ENCODE measurements at places on chromosomes 11 and 22.

- no peak for DNase-seq
Measured at GRCh38 chr11:77705876-77706579, 68.4 kb upstream of the CLNS1A start.

- DNase-seq: no peak
Measured at GRCh38 chr11:37282367-37282766, 684.3 kb upstream of the RAG2 start.

GRCh38 chr22:28855355-28856094 lies 27.8 kb upstream of the ZNRF3 start:
- peak; percentile 66 for DNase-seq

DNA sequence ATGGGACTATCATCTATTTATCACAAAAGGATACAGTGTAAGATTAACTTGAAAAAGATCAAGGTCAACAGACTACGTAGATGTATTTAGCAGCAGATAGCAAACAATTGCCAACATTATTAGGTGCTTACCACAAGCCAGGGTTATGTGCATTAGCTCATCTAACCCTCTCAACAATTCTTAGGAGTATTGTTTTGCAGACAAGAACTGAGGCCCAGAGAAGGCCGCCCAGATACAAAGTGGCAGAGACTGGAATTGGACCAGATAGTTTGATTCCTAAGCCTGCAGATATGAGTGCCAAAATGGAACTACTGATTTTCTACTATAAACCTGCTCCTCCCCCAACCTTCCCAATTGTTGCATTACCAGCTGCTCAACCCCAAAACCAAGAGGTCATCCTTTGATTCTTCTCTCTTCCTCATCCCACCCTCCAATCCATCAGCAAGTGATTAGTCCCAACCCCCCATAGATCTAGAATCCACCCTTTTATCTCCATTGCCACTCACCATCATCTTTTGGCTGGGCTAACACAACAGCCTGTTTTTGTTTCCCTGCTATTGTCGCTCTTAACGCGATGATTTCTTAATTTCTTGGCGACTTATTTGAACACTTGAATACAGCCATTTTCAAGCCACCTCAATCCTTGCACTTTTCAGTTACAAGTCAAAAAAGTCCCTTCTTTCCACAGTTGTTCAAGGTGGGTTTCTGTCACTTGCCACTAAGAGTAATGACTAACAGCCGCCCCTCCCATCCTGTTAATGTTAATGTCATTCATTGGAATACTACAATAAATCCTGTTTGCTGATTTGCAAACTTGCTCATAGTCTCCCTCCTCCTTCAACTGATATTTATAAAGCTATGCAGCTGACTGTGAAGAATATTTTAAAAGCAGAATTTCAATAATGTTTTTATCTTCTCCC lies 2.7 kb downstream of the TMEM123 start:
- DNase-seq: no peak

- peak; percentile 45 for DNase-seq
Measured at GRCh38 chr11:120186774-120187591, 23.8 kb upstream of the OAF start.

- DNase-seq: no peak
Measured at GRCh38 chr11:1048375-1049070, 12.0 kb upstream of the MUC6 start.

- no peak for DNase-seq
Measured at GRCh38 chr11:112570333-112570732, 309.7 kb upstream of the PLET1 start.

- DNase-seq: peak; percentile 74
Measured at GRCh38 chr11:100930185-100930778, 199.3 kb downstream of the PGR start.

- DNase-seq: no peak
Measured at GRCh38 chr11:123391646-123392348, 38.3 kb upstream of the GRAMD1B start.

GRCh38 chr11:117654281-117655255 lies 142.4 kb downstream of the DSCAML1 start:
- DNase-seq: no peak

DNA sequence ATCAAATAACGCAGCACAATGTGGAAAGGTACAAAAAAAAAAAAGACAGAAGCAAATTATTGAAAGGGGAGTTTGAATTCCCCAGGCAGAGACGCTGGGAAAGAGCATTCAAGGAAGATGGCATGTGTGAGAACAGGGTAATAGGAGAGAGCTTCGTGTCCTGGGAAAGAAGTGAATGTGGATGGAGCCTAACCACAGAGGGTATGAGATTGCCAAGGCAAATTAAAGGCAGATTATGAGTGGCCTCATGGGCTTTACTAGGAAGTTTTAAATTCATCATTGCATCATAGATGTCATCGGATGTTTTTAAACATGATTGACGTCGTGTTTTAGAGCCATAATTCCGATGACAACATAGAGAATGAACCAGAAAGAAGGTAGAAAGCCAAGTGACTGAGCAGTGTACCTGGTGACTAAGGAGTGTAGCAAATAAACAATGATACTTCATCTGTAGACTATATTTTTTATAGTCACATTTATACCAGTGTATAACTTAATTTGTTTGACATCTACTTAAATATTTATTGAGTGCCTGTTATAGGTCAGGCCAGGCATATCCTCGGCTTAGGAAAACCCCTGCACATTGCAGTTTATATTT lies 151.4 kb downstream of the MSANTD4 start:
- DNase-seq: no peak

GRCh38 chr22:32511274-32511673 lies 36.7 kb downstream of the FBXO7 start:
- DNase-seq: no peak

DNA sequence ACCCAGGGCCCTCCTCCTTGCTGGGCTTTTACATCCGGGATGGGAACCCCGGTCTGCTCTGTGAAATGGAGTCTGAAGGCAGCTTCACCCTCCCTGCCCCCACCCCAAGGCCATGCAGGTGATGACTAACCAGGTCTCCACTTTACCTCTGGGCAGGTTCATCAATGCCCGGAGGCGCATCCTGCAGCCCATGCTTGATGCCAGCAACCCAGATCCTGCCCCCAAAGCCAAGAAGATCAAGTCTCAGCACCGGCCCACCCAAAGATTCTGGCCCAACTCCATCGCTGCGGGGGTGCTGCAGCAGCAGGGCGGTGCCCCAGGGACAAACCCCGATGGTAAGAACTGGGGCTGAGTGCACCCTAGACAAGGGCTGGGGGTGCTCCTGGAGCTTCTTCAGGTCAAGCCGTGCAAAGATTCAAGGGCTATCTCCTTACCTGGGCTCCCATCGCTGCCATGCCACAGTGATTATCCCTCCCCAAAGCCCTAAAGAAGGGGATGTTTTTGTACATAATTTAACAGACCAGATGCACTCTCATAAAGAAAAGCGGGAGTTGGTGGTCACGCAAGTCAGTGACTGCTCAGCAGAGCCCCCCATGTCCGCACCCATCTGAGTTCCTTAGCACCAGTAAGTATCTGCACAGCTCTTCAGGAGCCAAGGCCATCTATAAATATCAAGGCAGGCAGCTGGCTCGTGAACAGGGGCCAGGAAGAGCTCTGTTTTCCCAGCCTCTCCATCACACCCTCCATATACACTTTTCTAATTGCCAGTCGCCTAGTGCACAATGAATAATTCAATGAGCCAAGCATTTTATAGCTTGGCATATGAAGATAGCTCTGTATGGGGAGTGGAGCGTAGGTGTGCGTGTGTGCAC lies 66.0 kb downstream of the FEZ1 start:
- no peak for DNase-seq

- DNase-seq: peak; percentile 52
Measured at GRCh38 chr11:113023228-113023627, 62.0 kb downstream of the NCAM1 start.

GRCh38 chr11:124766156-124766555 lies 4.1 kb upstream of the ESAM start:
- no peak for DNase-seq

DNA sequence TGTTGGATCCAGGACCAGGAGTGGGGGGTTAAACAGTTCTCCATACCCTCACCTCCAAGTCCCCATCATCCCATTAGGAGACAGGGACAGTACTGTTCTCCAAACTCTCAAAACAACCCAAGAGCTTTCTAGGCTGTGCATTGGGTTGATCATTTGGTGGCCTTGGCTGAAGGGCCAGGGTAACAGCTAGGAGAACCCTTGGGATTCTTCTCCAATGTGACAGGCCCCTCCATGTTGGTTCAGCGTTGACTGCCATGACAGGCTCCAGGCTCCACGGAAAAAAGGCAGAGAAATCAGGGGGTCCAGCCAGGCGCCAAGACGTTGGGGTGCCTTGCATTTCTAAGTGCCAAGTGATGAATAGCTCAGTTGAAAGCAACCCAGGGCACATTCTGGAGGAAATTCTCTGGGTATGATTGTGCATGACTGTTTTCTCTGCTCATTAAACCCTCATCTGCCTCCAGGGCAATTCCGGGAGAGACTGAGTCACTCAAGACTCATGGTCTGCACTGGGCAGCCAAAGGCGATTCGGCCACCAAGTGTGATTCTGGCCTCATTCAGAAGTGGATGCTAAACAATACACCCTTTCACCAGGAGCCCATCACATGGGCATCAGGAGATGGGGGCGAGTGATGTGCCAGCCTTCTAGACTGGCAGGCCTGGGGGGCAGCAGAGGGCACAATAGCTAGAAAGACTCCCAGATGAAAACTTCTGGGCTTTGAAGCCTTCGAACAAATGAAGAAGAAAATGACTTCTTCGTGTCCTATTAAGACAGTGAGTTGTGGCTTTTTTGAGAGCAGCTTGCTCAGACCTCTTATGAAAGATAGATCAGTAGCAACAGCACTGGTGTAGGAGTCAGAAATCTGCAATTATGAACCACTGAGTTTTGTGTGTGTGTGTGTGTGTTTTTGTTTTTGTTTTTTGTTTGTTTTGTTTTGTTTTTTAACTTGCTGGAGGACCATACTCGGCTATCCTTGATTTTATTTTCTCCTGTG lies 27.7 kb downstream of the CD44 start:
- DNase-seq: peak; percentile 99

DNA sequence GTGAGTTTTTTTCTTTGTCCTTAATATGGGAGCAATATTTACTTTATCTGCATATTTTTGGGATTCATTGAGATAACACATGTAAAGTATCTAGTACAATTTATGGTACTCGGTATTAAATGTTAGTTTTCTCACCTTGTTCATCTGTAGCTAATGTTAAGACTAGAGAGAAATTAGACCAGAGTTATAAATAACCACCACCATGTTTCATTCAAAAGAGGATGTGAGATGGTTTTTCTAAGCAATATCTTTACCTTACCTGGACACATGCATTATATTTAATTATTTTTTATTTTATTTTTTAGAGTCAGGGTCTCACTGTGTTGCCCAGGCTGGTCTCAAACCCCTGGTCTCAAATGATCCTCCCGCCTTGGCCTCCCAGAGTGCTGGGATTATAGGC lies 18.4 kb downstream of the ARHGAP42 start:
- DNase-seq: no peak

GRCh38 chr11:102389253-102389652 lies 42.2 kb downstream of the BIRC2 start:
- DNase-seq: no peak

Measured in EH (cell line).